ENCODE measurements at places on chromosomes 7 and 10.

GRCh38 chr7:95553939-95554338 lies 42.4 kb downstream of the PDK4 start:
- no peak for DNase-seq

DNA sequence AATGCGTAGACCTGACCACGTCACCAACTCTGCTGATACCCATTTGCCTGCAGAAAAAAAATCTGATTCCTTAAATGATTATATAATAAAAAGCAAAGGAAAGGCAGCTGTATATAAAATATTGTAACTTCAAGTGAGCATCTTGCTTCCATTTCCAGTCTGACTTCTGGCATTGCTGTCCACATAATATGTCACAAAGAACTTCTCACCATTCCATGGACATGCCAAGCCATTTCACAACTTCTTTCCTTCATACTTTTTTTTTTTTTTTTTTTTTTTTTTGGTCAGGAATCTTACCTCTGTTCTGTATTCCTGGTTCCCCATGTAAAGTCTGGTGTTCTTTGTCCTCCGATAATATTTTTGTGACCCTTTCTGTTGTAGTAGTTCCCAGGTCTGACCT lies 165.5 kb downstream of the SND1 start:
- no peak for DNase-seq

GRCh38 chr10:113704637-113705343 lies 25.1 kb downstream of the CASP7 start:
- no peak for DNase-seq

DNA sequence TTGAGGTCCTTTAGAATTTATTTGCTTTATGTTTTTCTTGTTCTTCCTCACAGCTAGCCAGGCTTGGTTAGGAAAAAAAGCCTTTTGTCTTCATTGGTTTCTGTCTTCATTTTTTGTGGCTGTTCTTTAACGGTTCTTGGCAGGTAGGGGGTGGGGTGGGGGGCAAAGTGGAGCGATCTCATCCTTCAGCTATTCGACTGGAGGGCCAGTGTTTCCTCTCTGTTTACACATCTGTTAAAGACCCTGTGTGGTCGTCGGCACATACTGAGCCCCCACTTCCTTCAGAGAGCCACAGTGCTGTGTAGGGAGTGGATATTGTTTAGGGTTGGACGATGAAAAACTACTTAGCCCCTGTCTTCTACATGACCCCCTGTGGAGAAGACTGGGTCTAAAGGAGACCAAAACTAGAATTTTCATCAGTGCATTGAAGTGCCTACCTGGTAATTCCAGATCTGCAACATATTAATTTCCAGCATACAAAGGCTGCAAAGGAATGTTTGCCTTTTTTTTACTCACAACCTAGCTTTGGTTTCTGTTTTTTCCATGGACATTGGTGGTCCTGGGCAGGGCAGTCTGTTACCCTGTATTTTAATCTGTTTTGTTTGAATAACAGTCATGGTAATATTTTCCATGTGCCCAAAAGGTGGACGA lies 29.0 kb downstream of the PRPF18 start:
- DNase-seq, result no peak

- DNase-seq, result no peak
These were observed 73.5 kb downstream of the SAMD9 start for GRCh38 chr7:93044147-93044810.

- no peak for DNase-seq
These were observed 20.8 kb downstream of the NET1 start for GRCh38 chr10:5433182-5433581.

DNA sequence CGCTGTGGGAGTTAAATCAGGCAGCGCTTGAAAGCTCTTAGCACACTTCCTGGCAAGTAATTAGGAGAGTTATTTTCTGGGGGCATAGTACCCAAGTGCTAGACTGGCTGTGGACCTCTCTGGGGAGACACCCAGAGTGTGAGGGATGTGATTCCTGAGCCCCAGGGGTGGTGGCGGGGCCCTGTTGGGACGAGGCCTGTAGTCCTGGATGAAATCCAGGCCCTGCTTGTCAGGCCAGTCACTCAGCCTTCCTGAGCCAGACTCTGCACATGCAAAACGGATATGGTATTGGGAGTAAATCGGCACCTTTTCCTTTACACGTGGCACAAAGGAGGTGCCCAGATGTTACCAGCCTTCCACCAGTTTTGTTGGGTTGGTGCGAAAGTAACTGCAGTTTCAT lies 31.2 kb downstream of the TRRAP start:
- no peak for DNase-seq

- DNase-seq, result no peak
These were observed 181.2 kb upstream of the ANK3 start for GRCh38 chr10:60570896-60571295.

DNA sequence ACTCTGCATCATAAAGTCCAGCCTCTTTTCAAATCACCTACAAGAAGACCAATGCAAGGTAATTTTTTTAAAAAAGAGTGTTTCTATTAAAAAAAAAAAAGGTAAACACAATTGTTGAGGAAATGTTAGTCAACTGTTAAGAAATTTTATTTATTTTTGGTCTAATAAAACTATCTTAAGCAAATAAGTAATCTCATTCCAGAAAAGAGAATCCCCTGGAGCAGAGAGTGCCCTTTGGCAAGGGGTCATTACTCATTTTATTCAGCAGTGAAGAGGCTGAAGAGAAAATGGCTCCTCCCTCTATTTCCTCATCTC lies 63.4 kb upstream of the GSDME start:
- DNase-seq, result no peak

DNA sequence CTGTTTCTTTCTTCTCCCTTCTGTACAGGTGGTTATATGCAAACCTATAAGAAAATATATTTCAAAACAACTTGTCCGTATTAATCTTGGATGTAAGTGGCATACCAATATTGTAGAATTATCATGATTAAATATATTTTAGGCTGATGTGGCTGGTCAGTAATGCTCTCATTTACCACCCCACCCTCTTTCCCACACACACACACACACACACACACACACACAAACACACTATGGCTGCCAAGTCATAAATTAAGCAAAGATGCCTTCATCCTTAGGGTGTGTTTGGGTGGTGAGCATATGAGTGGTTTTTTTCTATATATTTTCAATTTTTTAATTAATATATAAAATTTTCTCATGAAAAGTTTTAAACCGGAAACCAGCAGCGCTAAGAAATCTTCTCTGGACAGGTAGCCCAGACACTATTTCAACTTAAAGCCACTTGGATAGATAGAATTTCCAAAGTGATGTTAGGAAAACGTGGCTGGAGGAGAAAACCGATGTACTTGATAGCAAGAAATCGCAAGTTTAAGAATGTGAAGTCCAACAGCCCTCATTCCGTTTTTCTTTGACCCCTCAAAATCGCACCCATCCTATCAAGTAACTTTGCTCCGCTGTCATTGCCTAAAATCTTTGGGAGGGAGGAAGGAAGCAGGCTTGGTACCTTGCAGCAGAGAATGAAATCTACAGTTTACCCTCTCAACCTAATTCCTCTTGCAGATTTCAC lies 171.7 kb downstream of the FAM107B start:
- no peak for DNase-seq

GRCh38 chr10:18381679-18382078 lies 241.5 kb downstream of the CACNB2 start:
- no peak for DNase-seq

- no peak for DNase-seq
These were observed 10.0 kb downstream of the WNT2 start for GRCh38 chr7:117312593-117313580.

GRCh38 chr10:79221110-79222051 lies 125.9 kb upstream of the PPIF start:
- DNase-seq, result no peak

- no peak for DNase-seq
These were observed 8.7 kb downstream of the INMT start for GRCh38 chr7:30760514-30761213.

DNA sequence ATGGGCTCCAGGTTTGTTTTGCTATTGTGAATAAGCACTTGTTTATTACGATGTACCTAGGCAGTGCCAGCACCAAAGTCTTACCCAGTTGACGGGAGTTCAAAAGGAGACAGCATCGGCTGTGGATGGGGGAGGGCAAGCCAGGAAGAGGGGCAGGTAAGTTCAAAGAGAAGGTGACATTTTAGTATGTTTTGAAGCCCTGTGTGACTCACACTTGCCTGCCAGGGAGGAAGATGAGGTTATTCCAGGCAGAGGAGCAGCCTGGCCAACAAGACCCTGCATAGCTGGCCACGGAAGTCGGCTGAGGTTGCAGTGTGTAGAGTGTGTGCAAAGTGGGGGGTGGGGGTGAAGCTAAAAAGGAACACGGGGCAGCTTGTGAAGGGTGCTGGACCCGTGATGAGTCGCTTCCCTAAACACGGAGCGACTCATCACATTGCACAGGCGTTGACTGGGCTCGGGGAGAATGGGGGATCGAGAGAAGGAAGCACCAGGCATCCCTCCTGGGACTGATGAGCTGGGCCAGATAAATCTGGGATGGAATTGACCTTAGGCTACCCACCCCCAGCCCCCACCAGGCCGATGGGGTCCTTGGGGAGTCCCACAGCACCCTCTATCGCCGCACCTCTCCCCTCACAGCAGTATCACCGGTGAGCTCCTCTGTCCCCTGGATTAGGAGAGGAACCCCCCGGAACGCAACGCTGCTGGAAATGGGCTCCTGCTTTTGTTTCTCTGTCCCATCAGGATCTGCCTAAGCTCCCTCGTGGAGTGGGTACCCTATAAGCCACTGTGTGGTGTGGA lies 97.9 kb upstream of the IKZF1 start:
- peak; percentile 70 for DNase-seq

- DNase-seq, result no peak
These were observed 1.2 kb upstream of the HHEX start for GRCh38 chr10:92688573-92688926.

DNA sequence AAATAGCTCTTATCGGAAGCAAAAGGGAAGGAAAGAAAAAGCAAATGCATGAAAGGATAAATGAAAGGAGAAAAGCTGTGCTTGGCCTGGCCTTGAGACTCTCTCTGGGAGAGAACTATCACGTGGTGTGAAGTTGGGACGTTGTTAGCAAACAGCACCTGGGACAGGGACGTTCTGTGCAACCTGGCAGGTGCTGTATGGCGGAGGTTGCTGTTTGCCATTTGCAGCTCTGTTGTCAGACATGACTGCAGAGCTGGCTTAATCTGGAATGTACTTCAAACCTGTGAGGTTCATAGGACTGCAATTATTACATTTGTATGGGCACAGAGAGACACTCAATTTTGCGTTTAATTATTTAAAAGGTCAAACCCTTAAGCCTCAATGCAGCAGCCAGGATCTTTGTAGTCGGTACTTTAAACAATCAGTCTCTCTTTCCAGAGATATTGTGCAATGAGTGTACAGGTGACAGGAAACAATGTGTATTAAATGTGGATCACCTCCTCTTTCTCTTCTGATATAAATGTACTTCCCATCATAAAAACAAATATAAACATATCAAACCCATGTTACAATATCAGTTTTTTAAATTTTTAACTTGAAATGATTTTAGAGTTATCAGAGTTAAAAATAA lies 800.5 kb upstream of the KCND2 start:
- no peak for DNase-seq

GRCh38 chr10:114767986-114768821 lies 53.4 kb upstream of the FHIP2A start:
- DNase-seq, result no peak

GRCh38 chr7:123747620-123748141 lies 1.1 kb downstream of the WASL start:
- peak; percentile 19 for DNase-seq

DNA sequence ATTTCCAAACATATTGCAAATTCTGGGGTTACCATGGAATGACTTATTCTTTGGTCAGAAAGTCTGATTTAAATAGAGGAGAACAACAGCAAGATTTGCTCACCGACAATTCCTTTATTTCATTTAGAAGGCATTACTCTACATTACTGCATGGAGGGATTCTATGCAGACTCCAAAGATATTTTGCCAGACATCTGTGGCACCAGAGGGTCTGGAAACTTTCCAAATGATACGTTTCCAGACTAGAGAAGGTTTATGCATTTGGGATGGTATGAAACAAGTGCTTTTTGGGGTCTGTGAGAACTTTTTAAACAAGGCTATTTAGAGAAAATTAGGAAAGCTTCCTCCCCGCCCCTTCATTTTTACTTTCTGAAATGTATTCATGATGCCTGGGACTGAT lies 125.3 kb downstream of the SAMD9 start:
- DNase-seq, result no peak

DNA sequence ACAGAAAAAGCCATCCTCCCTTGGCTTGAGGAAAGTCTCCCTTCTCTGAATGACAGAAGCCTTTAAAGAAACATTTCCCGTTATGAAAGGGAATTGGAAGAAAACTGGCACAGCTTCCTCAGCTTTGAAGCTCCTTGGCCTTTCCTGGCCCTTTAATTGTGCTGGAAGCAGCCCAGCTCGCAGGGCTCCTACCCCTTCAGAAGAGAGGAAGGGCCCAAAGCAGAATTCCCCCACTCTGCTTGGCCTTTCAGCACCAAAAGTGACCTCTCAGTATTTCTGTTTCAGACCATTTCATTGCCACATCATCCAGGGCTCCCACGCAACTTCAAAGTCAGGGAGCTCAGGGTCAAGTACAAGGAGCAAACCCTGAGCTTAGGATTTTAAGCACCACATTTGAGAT lies 4.2 kb downstream of the AFAP1L2 start:
- DNase-seq, result no peak

DNA sequence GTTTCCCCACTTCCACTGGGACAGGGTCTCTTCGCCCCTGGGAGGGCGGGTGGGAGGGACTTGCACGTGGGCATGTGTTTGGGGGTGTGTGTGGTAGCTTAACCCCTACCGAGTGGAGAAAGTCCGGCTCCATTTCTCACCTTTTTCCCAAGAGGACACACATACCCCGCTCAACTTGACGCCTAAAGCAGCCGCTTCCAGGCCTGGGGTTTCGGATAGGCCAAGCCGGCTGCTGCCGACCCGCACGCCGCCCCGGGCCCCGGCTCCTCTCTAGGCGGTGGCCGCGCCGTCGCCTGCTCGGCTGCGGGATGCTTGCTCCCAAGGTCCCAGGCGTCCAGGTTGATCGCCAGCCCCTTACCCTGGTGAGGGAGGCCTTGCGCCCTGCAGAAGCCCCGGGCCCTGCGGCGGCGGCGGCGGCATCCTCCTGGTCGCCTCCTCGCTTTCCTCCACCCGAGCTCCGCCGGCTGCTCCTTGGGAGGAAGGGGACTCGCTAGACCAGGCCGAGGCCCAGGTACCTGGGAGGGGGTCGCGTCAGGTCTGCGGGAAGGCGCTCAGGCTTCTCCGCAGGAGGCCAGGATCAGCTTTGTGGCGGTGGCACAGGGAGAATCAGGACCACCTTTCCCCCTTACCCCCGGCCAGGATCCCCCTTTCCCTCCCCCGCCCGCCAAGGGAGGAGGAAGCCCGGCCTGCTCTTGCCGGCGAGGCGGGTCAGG lies 3.2 kb upstream of the GATA3 start:
- DNase-seq, result no peak

Measured in central memory CD4-positive, alpha-beta T cell (primary cell).